ENCODE measurements at places on chromosomes 1 and 21.
A peak's percentile ranks its signal among the peaks of the same experiment; 100 is the strongest.

DNA sequence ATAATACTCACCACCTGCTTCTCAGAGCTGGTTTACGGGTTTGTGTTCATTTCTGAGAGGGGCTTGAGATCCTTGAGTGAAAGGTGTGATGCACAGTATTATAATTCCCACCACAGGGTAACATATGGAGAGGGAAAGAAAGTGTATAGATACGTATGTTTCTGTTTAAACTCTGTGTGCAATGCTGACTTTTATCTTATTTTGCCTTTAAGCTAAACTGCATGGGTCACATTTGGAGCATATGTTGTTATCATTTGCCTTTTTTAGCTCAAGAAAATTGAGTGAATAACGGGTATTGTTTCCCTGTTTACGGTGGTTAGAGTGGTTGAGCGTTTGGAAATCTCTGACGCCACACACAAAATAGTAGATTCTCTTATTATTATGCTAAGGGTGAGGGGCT, 191.1 kb upstream of the NFIA start:
- DNase-seq, result no peak

DNA sequence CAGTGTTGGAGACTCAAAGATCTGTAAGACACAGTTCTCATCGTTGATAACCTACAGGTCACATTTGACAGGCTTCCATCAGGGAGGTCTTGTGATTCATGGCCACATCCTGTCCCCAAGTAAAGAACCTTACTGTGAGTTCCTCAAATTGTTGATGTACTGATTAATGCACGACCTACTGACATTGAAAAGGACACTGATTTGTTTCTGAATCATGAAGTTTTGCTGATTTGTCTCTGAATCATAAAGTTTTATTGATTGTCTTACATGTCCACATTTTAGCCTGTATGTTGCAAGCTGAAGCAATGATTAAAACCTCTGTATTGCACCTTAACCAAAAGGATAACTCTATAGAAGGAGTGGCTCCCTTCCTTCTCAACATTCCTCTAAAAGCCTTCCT, 476.3 kb upstream of the RUNX1 start:
- no peak for DNase-seq

DNA sequence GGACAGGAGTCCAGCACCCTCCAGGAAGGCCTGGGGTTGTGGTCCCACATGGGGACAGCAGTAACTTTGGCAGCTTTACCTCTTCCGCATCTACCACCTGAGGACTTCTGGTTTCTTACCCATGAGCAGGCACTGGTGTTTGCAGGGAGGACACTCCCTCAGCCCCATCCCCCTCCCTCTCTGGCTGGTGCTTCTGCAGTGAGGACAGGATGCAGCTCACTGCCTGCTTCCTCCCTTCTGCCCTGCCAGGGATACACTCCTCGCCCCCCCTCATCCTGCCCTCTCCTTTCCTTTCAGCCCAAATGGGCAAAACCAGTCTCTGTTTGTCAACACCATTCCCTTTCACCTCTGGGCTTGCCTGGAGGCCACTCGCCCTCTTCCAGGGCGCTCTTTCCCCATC, 62.4 kb downstream of the KIRREL1 start:
- no peak for DNase-seq

DNA sequence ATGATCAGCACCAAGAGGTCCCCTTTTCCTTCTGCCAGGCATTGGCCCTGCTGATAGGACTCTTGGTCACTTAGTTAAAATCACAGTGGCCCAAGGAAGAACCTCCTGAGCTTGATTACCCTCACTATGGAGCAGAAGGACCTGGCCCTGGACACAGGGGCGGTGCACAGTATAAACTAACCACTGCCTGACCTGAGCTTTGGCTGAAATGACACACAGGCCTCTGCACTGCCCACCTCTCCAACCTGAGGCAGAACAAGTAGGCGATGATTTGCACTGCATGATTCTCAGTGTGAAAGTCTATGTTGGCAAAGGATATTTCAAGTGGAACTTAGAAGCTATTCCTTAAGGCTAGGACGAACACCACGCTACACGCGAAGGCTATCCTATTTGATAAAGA, 48.5 kb downstream of the CAPN2 start:
- no peak for DNase-seq

- no peak for DNase-seq
Observed at GRCh38 chr21:44778499-44778911, 23.1 kb downstream of the UBE2G2 start.

DNA sequence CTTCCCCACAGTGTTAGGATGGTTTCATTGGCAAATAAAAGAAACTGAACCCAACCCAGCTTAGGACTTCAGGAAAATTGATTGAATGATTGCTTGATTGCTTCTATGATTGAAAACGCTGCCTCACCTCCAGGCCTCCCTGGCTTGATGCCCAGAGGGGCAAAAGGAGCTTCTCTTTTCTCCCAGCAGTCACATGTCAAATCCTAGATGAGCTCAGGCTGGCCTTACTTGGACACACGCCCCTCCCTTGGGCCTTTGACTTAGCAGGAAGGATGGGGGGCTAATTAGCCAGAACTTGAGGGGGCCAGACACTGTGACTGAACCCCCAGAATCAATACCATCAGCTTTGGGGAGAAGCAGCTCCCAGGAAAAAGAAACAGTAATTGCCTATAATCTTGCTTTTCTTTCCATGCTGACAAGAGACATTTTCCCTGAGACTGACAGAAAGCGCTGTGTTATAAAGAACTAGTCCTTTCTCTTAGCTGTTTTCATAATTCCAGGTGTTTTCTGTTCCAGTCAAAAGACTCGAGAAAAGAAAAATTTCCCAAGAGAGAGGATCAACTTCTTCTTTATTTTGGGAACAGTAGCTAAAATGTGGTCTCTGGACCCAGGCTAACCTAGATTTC, 50.8 kb upstream of the ATP5PO start:
- no peak for DNase-seq

- no peak for DNase-seq
Observed at GRCh38 chr1:119565131-119565772, 58.2 kb downstream of the HSD3B1 start.

DNA sequence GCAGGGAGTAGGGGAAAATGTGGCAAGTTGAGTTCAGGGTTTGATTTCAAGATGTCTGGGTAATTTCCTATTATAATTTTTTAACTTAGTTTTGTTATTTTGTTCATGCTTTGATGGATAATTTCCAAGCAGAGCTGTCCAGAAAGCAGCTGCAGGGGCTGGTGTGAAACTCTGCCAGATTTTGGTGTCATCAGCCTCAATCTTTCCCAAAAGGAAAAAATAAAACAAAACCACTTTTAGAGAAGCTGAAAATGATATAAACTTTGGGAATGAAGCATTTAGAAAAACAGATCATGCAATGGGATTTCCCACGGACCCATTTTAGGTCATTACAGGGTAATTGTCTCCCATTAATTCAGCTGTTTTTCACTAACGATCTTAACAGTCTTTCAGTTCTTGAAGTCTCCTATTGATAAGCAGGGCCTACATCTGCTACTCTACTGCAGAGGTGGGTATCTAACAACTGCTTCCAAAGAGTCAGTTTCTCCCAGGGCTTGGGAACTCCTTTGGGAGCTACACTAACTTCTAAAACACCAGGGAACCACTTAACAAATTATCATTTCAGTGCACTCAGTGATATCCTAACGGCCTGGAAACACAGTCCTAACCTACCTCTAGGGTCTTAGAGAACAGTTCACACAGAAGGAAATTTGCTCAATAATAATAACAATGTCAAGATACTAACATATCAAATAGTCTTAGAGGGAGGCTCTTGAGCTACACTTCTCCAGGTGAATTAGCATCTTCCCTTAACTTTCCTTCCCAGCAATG, 12.3 kb downstream of the ZNF436 start:
- no peak for DNase-seq

- peak; percentile 62 for DNase-seq
Observed at GRCh38 chr1:52601991-52602855, at the start of gene GPX7. GPX7 (plus strand) TSS chr1:52602371; CDS start chr1:52602410, 39 bp downstream.

DNA sequence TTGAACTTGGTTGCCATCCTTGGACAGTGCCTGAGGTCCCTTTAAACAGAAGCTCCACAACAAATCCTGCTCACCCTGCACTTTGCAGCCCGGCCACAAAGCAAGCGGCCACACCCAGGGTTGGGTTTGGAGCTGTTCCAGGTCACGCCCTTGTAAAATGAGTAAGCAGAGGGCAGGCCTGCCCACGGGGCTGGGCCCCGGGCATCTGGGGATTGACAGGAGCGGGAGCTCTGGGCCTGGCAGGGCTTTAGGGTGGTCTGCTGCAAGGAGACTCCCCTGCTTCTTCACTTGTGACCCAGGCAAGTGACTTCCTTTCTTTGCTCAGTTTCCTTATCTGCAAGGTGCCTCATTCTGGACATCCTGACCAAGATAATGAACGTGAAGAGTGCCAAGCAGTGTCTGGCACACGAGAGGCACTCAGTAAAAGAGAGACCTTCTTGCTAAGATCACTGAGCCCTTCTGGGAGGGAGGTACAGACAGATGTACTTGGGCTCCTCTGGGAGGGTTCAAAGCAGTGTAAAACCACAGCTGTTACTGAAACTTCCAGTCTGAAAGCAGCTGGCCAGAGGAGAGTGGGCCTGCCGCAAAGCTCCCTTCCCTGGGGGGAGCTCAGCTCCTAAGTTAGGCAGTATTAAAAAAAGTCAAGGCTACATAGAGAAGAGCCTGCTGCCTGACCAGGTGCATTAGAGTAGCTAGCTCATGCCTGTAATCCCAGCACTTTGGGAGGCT, 2.6 kb downstream of the E2F2 start:
- DNase-seq, result peak; percentile 84

- no peak for DNase-seq
Observed at GRCh38 chr1:172956871-172957270, 93.9 kb downstream of the TNFSF18 start.

GRCh38 chr1:232993555-232993954, 43.1 kb downstream of the NTPCR start:
- no peak for DNase-seq

DNA sequence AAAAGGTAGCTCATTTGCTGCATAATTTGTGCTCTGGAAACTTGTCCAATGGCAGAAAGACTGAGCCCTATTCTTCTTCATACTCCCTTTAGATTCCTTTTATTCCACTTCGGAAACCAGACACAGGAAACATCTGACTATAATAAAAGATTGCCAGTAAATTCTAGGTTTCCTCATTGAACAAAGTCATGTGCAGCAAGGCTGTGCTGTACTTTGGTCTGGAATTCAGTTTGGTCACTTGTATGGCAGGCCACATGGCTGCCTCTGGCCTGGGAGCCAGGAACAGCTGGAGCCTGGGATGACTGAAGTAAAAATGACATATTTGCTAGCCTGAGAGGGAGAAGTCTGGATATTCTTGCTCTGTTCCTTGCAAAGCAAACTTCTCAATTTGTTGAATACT, 79.6 kb downstream of the ST3GAL3 start:
- no peak for DNase-seq

DNA sequence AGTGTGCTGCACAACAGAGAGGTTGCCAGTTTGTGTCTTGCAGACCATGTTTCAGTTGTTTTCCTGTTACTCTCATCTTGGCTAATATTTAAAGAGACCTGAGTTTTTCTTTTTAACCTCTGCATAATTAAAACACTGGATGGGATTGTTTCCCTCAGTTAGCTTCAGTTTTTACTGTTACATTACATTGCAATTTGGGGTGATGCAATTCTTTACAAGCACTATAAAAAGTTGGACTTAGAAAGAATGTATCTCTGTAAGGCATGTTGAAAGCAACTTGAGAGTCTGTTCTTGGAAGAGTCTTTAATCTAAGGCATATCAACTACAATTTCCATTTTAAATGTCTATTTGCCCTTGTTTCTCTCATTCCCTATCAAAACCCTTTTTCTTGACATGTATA, 99.1 kb downstream of the DNM3 start:
- no peak for DNase-seq

- DNase-seq, result no peak
Observed at GRCh38 chr1:7482772-7483495, 288.2 kb upstream of the VAMP3 start.

DNA sequence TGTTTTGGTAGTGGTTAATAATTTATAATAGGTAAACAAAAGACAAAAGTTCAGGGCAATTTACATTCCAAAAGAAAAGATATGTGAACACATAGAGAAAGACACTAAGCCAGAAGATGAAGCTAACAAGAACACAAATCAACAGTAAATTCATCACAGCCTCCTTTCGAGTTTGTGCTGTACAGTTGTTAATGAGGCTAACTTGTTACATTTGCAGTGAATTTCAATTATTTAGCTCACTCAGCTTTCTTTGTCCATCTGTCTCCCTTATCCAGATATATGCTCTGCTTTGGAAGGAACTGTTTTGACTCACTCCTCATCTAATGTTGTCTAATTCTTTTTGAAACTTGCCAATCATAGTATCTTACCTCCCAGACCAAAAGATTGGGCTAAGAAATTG, 423.3 kb upstream of the OLFM3 start:
- no peak for DNase-seq

DNA sequence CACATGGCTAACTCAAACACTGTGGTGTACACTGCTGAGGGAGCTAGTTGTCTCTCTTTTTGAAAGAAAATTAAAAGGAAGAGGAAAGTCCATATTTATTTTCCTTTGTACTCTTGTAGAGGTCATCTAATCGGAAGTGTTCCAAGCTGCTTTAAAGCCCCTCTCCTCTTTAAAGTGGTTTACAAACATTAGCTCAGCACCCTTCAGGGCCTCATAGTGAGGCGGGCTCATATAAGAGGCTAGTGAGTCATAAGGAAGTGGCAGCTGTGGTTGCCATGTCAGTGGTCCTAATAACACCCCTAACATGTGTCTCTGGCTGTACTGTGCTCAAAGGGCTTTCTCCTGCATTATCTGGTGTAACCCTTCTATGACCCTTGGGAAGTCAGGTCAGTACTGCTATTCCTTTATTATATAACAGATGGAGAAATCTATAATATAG, 104.4 kb upstream of the SERBP1 start:
- no peak for DNase-seq

- DNase-seq, result no peak
Observed at GRCh38 chr1:225535280-225535679, 107.4 kb upstream of the LBR start.

- DNase-seq, result no peak
Observed at GRCh38 chr1:206770531-206771337, at the start of gene IL19. IL19 (plus strand) TSS chr1:206770773; CDS start chr1:206836663, 65,890 bp downstream.

DNA sequence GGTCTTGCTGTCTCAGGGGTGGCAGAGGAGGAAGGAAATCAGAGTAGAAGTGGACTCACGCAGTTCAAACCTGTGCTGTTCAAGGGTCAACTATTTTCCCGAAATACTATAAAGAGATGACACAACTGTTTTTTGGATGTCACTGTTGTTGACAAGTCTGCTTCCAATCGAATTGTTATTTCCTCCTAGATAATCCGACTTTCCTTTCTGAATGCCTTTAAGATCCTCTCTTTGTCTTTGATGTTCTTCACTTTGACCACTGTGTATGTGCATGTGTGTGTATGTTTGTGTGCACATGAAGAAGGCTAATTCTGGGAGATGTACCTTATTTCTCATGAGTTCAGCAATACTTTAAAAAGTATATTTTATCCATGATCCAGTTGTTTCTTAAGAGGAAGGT, 21.6 kb downstream of the PADI4 start:
- no peak for DNase-seq

GRCh38 chr1:8754993-8755392, 62.4 kb downstream of the RERE start:
- no peak for DNase-seq

- DNase-seq, result no peak
Observed at GRCh38 chr1:36207339-36207738, 16.9 kb upstream of the THRAP3 start.

GRCh38 chr1:162036163-162036562, 12.5 kb upstream of the OLFML2B start:
- no peak for DNase-seq

- no peak for DNase-seq
Observed at GRCh38 chr21:31918250-31918775, 45.5 kb downstream of the HUNK start.

- no peak for DNase-seq
Observed at GRCh38 chr1:118209648-118210047, 24.6 kb upstream of the SPAG17 start.
